ENCODE measurements at places on chromosomes 2 and 18.
A peak's percentile ranks its signal among the peaks of the same experiment; 100 is the strongest.

GRCh38 chr2:241763551-241764274 lies 12.9 kb upstream of the GAL3ST2 start:
- no peak for DNase-seq
- H3K4me1 ChIP-seq: peaks cover 7% of the 10 kb centered on the region
- no peak overlapping the region for H3K27ac ChIP-seq
- H3K36me3 ChIP-seq: peaks cover 5% of the 10 kb centered on the region
- no peak overlapping the region for H3K4me3 ChIP-seq

GRCh38 chr2:189152483-189152882 lies 27.1 kb downstream of the COL5A2 start:
- no peak overlapping the region for H3K4me3 ChIP-seq
- no peaks in the 10 kb centered on the region for H3K36me3 ChIP-seq
- H3K27ac ChIP-seq: no peak overlapping the region
- DNase-seq: no peak
- no peaks in the 10 kb centered on the region for H3K27me3 ChIP-seq

DNA sequence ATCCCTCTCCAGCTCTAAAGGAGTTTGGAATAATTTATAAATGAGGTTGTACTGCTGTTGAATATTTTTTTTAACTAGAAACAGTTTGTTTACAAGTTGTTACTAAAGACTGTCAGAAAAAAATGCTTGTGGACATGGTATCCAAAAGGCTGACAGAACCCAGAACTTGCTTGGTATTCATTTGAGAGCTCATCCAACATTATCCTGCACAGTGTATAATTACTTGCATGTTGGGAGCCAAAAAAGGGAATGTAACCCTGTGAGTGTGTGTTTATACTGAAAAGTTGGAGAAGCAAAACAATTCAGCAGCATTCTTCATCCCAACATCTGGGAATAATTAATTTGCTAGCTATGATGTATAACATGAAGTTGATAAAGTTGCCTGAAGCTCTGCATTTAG lies 42.1 kb upstream of the EHBP1 start:
- no peaks in the 10 kb centered on the region for H3K36me3 ChIP-seq
- H3K27ac ChIP-seq: no peak overlapping the region
- no peak for DNase-seq
- H3K4me1 ChIP-seq: no peaks in the 10 kb centered on the region
- H3K27me3 ChIP-seq: no peaks in the 10 kb centered on the region
- H3K4me3 ChIP-seq: no peak overlapping the region

GRCh38 chr2:224038830-224039079 lies 331 bp downstream of the SERPINE2 start:
- H3K36me3 ChIP-seq: no peaks in the 10 kb centered on the region
- no peak for DNase-seq
- no peak overlapping the region for H3K4me3 ChIP-seq
- no peak overlapping the region for H3K27ac ChIP-seq
- H3K27me3 ChIP-seq: peaks cover 9% of the 10 kb centered on the region

- H3K27ac ChIP-seq: no peak overlapping the region
- no peak overlapping the region for H3K4me3 ChIP-seq
- H3K36me3 ChIP-seq: peaks cover 22% of the 10 kb centered on the region
- no peaks in the 10 kb centered on the region for H3K27me3 ChIP-seq
Measured at GRCh38 chr2:98441706-98442450, 2.8 kb upstream of the INPP4A start.

DNA sequence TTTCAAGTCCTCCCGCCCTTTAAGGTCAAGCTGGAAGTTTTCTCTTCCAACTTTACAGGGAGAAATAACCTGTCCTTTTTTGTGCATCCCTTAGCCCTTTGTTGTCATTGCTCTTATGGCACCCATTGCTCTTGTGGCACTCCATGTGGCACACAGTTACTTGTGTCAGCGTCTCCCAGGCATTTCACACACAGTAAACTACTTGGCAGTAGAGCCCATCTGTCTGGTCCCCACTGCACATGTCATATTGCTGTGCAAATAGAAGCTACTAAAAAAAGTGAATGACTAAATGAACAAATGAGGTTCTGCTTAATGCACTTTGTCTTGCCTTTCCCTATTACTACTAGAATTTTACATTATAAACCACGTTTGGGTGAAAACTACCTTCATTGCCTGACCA lies 149.3 kb downstream of the EML6 start:
- no peak overlapping the region for H3K4me3 ChIP-seq
- no peaks in the 10 kb centered on the region for H3K36me3 ChIP-seq
- no peak overlapping the region for H3K27ac ChIP-seq
- no peaks in the 10 kb centered on the region for H3K27me3 ChIP-seq
- H3K4me1 ChIP-seq: no peaks in the 10 kb centered on the region

DNA sequence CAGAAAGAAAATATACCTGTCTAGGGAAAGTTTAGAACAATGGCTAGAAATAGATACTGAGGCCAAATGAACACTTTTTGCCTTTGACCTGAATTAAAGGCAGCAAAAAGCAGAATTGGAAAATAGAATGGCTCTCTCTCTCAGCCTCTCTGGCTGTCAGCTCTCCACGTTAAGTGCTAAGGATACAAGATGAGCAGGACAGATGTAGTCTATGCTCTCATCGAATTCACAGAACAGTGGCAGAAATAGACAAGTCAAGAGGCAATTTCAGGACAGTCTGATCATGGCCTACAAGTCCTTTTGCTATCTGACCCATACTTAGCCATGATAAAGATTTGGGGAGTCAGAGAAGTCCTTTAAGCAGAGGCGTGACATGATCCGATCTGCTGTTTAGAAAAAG lies 120.2 kb upstream of the CREB1 start:
- no peaks in the 10 kb centered on the region for H3K27me3 ChIP-seq
- no peak overlapping the region for H3K27ac ChIP-seq
- no peaks in the 10 kb centered on the region for H3K36me3 ChIP-seq
- no peaks in the 10 kb centered on the region for H3K4me1 ChIP-seq

DNA sequence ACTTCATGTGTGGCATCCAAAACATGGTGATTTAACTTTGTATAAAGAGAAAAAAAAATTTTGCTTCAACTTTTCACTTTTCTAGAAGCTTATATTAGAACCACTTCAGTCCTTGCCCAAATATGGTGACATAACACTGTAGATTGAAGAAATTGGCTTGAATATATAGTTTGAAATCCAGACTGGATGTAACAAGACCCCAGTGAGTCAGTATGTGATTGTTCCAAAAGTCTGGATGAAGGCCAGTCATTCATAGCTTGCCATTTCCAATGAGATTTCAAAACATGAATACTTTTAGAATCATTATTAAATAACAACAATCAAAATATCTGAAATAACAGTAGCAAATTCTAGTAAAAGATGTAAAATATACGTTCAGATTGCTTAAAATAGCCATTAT lies 104.8 kb upstream of the FN1 start:
- no peak for DNase-seq
- H3K27ac ChIP-seq: no peak overlapping the region
- no peaks in the 10 kb centered on the region for H3K36me3 ChIP-seq
- no peak overlapping the region for H3K4me3 ChIP-seq
- H3K27me3 ChIP-seq: no peaks in the 10 kb centered on the region

- no peaks in the 10 kb centered on the region for H3K27me3 ChIP-seq
- no peak overlapping the region for H3K27ac ChIP-seq
- DNase-seq: no peak
- peaks cover 41% of the 10 kb centered on the region for H3K4me1 ChIP-seq
- no peaks in the 10 kb centered on the region for H3K36me3 ChIP-seq
Measured at GRCh38 chr2:109247340-109247739, 118.3 kb downstream of the SH3RF3 start.

GRCh38 chr2:174327841-174328113 lies 7.0 kb upstream of the SP9 start:
- H3K27ac ChIP-seq: no peak overlapping the region
- H3K36me3 ChIP-seq: peaks cover 5% of the 10 kb centered on the region
- H3K4me3 ChIP-seq: peak overlapping the region; percentile 74
- peaks cover 45% of the 10 kb centered on the region for H3K4me1 ChIP-seq
- DNase-seq: no peak
- peaks cover 84% of the 10 kb centered on the region for H3K27me3 ChIP-seq

GRCh38 chr18:61333271-61333745 lies at the start of gene CDH20:
TSS of gene CDH20 (plus strand) at chr18:61333430.
- H3K4me3 ChIP-seq: no peak within 1 kb of the TSS
- H3K27ac ChIP-seq: no peak within 1 kb of the TSS
- H3K27me3 ChIP-seq: peaks cover 29% of the 10 kb centered on the region
- no peaks in the 10 kb centered on the region for H3K4me1 ChIP-seq
- H3K36me3 ChIP-seq: peaks cover 2% of the 10 kb centered on the region
- no peak for DNase-seq

- H3K4me3 ChIP-seq: no peak overlapping the region
- H3K27ac ChIP-seq: no peak overlapping the region
- no peaks in the 10 kb centered on the region for H3K4me1 ChIP-seq
- H3K27me3 ChIP-seq: peaks cover 28% of the 10 kb centered on the region
Measured at GRCh38 chr18:59303006-59303405, 15.4 kb downstream of the CPLX4 start.

DNA sequence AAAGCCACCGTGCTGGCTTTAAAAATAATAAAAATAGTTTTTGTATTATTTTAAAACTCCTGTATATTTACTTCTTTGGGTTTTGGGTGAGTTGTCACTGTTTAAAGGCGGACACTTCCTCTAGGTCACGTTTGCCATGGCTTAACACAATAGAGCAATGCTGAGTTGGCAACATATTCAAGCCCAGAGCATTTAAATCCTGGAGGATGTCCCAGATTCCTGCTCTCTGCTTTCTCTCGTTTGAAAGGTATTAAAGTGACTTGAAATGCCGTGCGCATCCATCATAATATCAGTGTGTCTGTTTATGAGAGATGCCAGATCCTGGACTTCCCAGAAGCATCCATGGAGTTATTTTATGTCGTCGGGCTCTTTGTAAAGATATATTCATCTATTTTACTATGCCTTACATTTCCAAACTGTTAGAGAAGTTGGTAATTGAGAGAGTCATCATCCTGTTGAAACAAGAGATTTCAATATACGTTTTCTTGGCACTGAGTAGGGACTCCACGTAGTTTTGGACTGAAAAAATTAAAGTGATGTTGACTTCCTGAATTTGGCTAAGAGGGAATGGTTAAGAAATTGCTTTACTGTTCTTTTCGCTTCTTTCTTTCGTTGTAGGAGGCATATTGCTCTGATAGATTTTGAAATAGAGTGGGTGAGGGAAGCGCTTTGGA lies 150.6 kb downstream of the ZNF236 start:
- no peak overlapping the region for H3K4me3 ChIP-seq
- no peaks in the 10 kb centered on the region for H3K27me3 ChIP-seq
- no peaks in the 10 kb centered on the region for H3K36me3 ChIP-seq
- H3K27ac ChIP-seq: peak overlapping the region; percentile 68

- no peaks in the 10 kb centered on the region for H3K36me3 ChIP-seq
- H3K27me3 ChIP-seq: no peaks in the 10 kb centered on the region
- no peaks in the 10 kb centered on the region for H3K4me1 ChIP-seq
- no peak overlapping the region for H3K4me3 ChIP-seq
- no peak for DNase-seq
Measured at GRCh38 chr18:38115201-38115600, 549.6 kb upstream of the CELF4 start.

DNA sequence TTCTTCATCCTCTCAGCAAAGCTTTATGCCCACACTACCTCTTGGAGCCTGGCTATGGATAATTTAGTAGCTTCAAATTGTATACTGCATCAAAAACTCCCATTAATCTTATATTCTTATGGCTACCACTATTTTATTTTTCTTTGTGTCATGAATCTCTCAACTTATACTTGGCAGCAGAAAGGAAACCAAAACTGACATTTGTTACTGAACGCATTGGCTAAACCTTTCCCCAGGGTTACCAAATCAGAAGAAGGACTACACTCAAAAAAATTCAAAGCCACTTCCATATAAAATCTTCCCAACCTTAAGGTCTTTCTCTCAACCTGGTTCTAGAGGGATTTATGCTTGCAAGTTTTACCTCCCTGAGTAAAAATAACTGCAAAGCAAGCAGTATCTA lies 97.0 kb upstream of the REG3G start:
- no peak overlapping the region for H3K4me3 ChIP-seq
- peaks cover 3% of the 10 kb centered on the region for H3K36me3 ChIP-seq
- no peaks in the 10 kb centered on the region for H3K27me3 ChIP-seq
- DNase-seq: no peak
- H3K4me1 ChIP-seq: no peaks in the 10 kb centered on the region

GRCh38 chr2:28206762-28207161 lies 185.9 kb upstream of the FOSL2 start:
- no peaks in the 10 kb centered on the region for H3K27me3 ChIP-seq
- DNase-seq: no peak
- no peak overlapping the region for H3K27ac ChIP-seq
- H3K4me1 ChIP-seq: peaks cover 6% of the 10 kb centered on the region

- H3K36me3 ChIP-seq: peaks cover 15% of the 10 kb centered on the region
- no peak overlapping the region for H3K4me3 ChIP-seq
- H3K4me1 ChIP-seq: no peaks in the 10 kb centered on the region
- no peaks in the 10 kb centered on the region for H3K27me3 ChIP-seq
- DNase-seq: no peak
Measured at GRCh38 chr2:27823135-27823534, 51.6 kb downstream of the MRPL33 start.

DNA sequence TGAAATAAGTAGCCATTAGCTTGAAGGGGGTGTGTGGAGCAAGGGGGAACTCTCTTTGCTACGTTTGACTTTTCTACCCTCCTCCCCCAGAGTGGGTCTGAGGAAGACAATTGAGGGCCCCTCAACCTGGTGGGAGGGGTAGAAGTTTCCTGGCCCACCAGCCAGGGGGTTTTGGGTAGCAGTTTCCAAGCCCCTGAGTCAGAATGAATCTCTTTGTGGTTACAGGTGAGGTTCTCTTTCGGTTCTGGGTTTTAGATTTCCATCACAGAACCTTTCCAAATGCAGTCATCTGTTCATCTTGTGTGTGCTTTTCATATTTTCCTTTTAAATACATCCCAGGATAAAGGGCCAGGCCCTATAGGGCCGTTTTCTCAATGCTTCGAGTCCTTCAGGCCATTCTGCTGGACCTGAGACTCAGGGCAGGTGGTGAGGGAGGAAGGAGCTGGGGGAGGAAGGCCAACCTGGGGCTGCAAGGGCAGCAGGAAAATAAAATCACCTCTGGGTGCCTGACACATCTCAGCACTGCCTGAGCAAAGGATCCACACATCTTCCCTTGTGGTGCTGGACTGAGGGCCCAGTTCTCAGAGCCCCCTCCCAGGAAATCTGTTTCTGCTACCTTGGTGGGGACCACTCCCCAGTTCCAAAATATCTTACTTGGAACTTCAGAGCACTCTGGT lies 4.7 kb downstream of the LBH start:
- H3K27ac ChIP-seq: peak overlapping the region; percentile 91
- H3K4me3 ChIP-seq: peak overlapping the region; percentile 91
- H3K27me3 ChIP-seq: no peaks in the 10 kb centered on the region
- peaks cover 70% of the 10 kb centered on the region for H3K4me1 ChIP-seq
- peaks cover 52% of the 10 kb centered on the region for H3K36me3 ChIP-seq

- H3K36me3 ChIP-seq: no peaks in the 10 kb centered on the region
- H3K27ac ChIP-seq: no peak overlapping the region
- no peak for DNase-seq
- no peaks in the 10 kb centered on the region for H3K4me1 ChIP-seq
- peaks cover 3% of the 10 kb centered on the region for H3K27me3 ChIP-seq
- H3K4me3 ChIP-seq: no peak overlapping the region
Measured at GRCh38 chr18:21330122-21330701, 88.2 kb downstream of the GREB1L start.

GRCh38 chr2:209391776-209392401 lies 32.0 kb upstream of the MAP2 start:
- H3K27me3 ChIP-seq: peaks cover 5% of the 10 kb centered on the region
- DNase-seq: no peak
- H3K4me3 ChIP-seq: no peak overlapping the region
- no peaks in the 10 kb centered on the region for H3K4me1 ChIP-seq
- no peak overlapping the region for H3K27ac ChIP-seq
